ENCODE measurements at places on chromosomes 1 and 21.

DNA sequence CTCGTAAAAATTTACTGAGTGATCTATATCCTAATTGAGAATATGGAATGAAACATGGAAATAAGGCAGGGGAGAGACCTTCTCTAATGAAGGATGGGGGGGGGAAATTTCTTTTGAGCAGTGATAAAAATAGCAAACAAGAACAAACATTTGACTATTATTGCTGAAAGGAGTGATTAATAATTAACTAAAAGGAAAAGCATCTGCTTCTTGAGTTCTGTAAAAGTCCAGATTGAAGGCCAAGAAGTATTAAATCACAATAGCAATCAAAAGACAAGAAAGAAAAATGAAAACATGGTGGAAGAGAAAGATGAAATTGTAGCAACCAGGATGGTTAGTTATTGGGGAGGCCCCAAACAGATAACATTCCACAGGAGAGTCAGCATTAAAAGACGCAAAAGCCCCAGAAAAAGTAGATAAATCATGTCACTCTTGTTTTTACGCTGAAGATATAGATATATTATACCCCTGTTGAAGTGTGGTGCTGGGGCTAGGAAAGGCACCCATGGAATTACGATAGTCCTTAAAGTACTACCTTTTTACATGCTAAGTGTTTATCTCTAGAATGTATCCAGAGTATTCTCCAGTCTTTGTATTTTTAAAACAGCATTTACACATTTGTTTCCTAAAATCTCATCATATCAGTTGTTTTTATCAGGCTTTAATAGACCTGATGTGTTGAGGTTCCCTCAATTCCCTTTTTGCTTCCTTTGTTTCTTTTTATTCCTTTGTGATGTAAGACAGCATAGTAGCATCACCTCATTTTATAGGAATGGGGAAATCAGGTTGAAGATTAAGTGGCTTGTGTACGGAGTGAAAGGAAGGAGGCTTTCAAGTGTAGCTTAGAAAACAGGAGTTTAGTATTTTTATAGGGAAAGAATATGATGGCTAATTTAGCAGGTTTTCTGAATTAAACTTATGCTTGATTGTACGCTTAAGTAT, 28.9 kb downstream of the DISP1 start:
- DNase-seq: no peak

DNA sequence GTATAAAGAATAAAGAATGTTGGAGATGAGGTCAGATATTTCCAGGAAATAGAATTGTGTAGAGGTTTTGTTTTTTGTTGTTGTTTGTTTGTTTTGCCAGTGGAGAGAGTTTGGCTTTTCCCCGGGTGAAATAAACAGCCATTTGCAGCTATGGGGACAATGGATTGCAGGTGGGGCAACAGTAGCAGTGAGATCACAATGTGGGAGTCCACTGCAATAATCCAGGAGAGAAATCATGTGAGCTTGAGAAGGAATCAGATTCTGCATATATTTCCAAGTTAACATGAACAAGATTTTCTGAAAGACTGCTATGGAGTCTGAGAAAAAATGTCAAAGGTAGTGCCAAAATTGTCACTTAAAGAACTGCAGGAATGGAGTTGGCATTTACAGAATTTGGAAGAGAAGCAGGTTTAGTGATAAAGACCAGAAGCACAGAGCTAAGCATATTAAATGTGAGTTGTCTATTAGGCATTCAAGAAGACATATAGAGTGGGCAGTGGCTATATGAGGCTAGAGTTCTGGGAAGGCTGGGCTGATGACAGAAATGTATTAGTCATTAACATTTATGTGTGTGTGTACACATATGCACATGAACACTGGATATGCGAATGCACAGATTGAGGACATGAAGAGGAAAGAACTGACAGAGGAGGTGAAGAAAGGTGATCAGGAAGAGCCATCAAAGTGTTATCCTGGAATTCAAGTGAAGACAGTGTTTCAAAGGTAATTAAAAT, 729.6 kb upstream of the PTBP2 start:
- no peak for DNase-seq

- no peak for DNase-seq
Observed at GRCh38 chr1:9085306-9085940, 16.0 kb upstream of the SLC2A5 start.

DNA sequence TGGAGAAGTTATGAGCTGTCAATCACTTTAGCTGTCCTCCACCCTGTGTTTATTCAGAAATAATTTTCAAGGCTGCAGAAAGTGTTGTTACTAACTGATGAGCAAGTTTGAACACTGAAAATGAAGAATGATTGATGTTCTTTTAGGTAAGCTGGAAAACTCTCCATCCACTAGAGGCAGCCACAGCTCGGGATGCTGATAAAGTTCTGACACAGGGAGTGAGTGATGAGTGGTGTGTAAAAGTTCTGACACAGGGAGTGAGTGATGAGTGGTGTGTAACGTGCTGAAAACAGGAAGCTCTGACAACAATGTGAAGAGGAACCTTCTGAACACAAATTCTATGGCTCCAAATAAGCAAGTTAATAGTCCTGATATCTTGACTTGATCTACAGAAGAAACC, 197.5 kb upstream of the PTBP2 start:
- no peak for DNase-seq

- no peak for DNase-seq
Observed at GRCh38 chr1:215888159-215888558, 321.1 kb downstream of the KCTD3 start.

- no peak for DNase-seq
Observed at GRCh38 chr1:154767315-154768240, 102.5 kb downstream of the KCNN3 start.

DNA sequence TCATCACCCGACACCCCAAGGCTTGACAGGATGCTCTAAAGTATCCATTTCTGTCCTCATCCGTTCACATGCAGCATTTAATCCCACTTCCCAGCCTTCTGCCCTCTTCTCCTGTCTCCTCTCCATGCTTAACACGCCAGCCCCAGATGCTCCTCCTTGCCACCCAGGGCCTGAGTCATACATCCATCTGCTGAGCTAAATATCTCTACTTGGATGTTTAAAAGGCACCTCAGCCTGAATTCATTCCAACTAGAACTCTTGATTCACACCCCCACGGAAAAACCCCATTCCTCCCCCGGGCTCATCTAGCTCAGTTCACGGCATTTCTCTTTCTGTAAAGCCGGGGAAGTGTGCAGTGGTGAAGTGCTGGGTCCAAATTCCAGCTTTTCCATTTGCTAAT, 27.7 kb downstream of the TEX35 start:
- DNase-seq: no peak

DNA sequence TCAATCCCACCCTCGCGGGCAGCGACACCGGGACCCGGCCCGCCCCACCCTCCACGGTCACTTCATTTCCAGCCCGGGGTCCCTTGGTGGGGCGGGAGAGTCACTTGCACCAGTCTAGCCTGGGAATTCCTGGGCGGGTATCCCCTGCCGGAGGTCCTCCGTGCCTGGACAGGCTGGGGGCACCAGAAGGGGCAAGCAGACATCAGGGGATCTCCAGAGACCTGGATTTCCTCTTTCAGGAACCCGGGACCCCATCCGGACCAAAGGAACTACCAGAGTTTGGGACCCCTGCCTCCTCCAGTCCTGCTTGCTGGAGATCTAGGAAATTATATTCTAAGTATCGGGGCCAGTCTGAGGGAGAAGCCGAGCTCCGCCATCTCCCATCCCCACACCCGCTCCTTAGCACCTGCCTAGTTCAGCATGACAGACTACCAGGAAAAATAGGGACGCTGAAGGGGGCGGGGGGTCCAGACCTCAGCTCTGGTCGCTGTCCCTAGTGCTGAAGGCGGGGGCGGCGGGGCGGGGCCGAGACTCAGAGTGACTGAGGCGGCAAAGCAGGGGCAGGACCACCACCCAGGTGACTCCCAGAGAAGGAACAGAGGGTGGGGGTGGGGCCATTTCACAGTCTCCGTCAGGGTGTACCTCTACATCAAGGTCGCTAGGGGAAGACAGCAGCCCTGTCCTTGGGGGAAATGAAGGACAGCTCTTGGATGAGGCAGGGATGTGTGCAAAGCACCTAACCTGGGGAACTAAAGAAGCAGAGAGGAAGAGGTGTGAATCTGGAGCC, 832 bp downstream of the HCN3 start:
- DNase-seq: no peak

GRCh38 chr1:53579221-53580008, 120.2 kb downstream of the DMRTB1 start:
- no peak for DNase-seq
